ENCODE measurements at places on chromosomes 7 and 10. TPM values are rescaled to one million over a fixed set of nuclear protein-coding genes. Genes with fewer than 3 reads are reported as not detected.

The EXOC4 gene
- total RNA-seq = 136 TPM

The PIP gene
- 140 TPM for total RNA-seq

The PLEKHS1 gene
- total RNA-seq = 30.0 TPM

The TMEM229A gene
- not detected for total RNA-seq

The AKR1C2 gene
- total RNA-seq = 25.9 TPM

The BAIAP2L1 gene
- 8.5 TPM for total RNA-seq

The BMI1 gene
- 68.5 TPM for total RNA-seq

The CHCHD1 gene
- 37.0 TPM for total RNA-seq

DNA sequence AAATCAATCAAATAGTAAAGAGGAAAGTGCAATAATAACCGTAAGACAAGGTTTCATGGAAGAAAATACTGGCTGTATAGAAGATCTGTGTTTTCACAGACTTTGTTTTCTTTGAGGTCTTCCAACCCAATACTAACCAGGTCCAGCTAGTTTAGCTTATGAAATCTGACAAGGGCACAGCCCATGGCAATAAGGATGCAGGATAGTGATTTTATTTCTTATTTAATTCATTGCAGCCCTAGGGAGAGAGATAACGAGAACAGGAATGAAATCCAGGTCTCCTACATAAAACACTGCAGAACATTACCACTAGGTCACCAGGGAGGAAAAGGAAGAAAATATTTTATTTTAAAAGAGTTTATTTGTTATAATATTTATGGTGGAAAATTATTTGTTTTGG, 145.1 kb downstream of the DNAJC1 start:
- DNase-seq = no peak

DNA sequence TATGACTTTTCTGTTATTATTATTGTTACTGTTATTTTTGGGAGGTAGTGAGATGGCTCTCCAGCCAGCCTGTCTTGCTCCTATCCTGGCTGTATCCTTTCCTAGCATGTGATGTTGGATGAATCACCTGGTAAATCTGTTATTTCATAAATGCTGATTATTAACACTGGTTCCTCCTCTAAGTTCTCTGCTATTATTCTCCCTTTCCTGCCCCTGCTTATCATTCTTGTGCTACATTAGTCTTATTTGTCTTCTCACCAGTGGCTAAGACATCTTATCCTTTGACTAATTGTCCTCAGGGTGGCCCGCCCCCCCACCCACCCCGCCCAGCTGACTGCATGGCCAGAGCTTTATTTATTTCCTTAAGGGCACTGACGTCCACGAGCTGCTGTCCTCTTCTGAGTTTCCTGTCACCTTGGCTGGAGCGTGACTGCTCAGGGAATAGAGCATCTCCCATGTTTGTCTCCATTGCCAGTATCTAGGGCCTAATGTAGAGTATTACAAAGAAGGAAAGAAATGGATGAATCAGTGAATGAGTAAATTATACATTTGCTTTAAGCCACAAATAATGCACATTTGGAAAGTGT, 110.1 kb upstream of the KLF6 start:
- no peak for DNase-seq

DNA sequence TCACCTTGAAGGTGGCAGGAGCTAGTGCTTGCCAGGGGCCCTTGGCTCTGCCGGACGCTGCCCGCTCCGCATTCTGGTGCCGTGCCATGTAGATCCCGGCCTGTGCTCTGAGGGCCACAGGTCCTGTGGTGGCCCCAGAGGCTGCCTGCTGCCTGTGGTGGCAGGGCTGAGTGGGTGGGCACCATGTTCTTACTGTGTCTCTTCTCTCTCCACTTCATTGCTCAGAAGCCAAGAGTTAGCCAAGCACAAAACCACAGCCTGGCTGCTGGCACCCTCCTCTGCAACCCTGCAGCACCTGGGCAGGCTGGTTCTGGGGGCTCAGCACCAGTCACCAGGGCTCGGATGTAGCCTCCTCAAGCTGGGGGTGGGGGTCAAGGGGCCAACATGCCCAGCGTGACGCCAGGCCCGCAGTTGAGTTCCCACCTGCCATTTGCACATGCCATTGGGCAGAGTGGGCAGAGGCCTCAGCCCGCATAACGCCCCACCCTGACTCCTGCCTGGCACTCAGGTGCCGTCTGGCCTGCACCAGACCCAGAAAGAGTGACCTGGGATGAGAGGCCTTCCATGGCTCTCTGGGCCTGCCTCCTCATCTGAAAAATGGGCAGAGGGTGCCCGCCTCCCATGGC, 16.3 kb downstream of the ZMIZ1 start:
- DNase-seq = no peak

- DNase-seq = no peak
Measured at GRCh38 chr10:17216217-17216900, 11.7 kb upstream of the VIM start.

DNA sequence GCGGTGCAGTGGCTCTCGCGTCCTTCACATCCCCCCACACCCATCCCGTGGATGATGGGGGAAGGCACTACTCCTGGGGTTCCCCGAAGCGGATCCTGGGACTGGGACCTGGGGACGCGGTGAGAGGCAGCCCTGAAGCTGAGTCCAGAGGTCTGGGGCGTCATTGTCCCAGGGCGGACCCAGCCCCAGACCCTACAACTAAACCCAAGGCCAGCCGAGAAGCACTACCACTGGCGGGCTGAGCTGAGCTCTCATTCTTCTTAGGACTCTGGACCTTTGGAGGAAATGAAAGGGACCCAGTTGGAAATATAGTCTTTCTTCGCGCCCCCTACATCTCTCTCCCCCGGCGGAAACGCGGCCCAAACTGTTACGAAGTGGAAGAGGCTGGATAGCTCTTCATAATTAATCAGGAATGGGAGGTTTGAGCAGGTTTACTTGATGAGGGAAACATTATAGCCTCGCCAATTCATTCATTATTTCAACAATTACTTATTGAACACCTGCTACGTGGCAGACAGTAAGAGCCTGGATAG, 389 bp upstream of the FBXL15 start:
- no peak for DNase-seq

DNA sequence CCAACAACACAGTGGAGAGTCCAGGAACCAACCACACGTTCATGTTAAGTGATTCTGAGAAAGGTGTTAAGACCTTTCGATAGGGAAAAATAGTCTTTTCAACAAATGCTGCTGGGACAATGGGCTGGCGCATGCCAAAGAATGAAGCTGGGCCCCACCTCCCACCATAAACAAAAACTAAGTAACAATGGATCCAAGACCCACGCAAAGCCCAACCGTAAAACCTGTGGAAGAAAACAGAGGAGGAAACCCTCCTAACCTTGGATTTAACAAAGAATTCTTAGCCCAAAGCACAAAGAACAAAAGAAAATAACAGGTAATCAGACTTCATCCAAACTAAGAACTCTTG, 272.8 kb downstream of the ELFN1 start:
- DNase-seq = no peak

DNA sequence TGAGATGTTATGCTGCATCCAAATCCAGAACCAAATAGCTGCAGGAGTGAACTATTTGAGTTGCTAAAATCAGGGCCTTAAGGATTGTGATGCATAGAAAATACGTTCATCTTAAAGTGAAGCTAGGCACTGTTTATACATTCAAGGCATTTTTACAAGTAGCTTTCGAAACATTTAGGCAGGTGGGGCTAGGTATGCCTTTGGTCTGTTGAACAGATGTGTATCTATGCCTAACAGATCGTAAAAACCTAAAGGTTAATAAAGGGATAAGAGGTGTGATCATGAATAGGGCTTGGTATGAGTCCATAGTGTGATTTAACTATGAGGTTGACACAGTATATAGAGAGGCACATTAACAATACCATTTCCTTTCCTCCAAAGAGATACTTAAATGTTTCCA, 262.5 kb downstream of the SEMA3D start:
- no peak for DNase-seq

GRCh38 chr10:90306187-90306586, 551.7 kb downstream of the HTR7 start:
- DNase-seq = no peak

- no peak for DNase-seq
Measured at GRCh38 chr10:106506526-106507283, 657.8 kb downstream of the SORCS1 start.

GRCh38 chr7:70040970-70041766, 442.9 kb downstream of the AUTS2 start:
- no peak for DNase-seq

DNA sequence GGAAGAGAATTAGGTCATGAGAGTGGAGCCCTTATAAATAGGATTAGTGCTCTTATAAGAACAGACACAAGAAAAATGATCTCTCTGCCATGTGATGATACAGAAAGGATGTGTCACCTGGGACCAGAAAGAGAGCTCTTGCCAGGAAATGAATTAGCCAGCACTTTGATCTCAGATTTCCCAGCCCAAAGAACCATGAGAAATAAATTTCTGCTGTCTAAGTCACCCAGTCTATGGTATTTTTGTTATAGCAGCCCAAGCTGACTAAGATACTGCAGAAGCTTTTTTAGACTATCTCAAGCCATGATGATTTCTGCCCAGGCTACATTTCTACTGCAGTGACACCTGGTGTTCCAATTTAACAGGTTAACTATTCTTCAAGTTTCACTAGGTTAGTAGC, 84.8 kb downstream of the RSU1 start:
- no peak for DNase-seq

DNA sequence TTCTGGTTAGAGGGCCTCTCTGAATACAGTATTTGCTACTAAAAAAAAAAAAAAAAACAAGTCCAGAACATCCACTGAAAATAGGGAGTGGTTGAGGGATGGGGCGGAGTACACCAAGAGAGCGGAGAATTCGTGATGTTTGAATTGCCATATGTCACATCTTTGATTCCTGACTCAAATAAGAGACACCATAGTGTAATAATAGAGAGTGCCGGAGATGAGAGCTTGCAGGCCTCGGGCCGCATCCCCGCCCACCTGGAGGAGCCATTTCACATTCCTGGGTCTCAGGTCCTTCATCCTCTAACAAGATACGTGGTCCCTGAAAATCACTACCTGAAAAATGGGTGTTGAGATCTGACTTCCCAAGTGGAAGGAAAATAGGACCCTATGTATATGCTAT, 46.8 kb downstream of the KIAA1549 start:
- no peak for DNase-seq

- DNase-seq = no peak
Measured at GRCh38 chr10:121828045-121828444, 99.8 kb downstream of the ATE1 start.

DNA sequence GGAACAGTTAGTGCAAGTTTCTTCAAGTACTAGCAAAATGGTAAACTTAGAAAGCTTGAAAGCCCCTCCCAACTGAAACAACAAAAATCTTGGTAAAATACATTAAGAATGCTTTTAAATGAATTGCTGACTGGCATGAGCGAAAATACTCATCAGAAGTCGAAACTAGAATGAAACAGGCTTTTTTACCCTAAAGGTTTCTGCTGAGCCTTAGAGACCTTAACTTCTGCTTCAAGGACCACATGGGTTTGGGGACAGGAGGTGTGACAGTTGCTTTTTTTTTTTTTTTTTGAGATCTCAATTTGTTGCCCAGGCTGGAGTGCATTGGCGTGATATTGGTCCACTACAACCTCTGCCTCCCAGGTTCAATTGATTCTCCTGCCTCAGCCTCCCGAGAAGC, 100.3 kb downstream of the MTPAP start:
- no peak for DNase-seq

DNA sequence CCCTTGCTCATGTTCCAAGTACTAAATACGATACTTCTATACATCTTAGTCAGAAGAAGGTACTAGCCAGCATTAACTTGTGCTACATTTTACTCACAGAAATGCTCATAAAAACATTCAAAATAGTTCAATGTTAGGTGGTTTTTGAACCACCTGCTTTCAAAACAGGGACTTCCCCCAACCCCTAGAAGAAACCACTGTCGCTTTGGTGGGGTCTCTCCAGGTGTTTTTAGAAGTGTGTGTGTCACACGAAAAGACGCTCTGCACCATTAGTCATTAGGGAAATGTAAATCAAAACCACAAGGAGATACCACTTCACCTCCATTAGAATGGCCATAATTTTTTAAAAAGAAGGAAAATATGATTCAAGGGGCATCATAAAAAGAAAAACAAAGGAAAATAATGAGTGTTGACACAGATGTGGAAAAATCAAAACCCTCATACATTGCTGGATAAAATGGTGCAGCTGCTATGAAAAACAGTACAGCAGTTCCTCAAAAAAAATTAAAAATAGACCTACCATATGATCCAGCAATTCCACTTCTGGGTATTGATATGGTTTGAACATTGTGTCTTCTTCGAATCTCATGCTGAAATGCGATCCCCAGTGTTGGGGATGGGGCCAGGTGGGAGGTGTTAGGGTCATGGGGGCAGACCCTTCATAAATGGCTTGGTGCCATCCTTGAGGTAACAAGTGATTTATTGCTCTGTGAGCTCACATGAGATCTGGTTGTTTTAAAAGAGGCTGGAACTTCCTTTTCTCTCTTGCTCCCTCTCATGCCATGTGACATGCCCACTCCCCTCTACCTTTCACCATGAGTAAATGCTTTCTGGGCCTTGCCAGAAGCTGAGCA, 74.2 kb downstream of the MALSU1 start:
- DNase-seq = no peak

GRCh38 chr7:4072161-4072925, 609.8 kb upstream of the FOXK1 start:
- DNase-seq = no peak

DNA sequence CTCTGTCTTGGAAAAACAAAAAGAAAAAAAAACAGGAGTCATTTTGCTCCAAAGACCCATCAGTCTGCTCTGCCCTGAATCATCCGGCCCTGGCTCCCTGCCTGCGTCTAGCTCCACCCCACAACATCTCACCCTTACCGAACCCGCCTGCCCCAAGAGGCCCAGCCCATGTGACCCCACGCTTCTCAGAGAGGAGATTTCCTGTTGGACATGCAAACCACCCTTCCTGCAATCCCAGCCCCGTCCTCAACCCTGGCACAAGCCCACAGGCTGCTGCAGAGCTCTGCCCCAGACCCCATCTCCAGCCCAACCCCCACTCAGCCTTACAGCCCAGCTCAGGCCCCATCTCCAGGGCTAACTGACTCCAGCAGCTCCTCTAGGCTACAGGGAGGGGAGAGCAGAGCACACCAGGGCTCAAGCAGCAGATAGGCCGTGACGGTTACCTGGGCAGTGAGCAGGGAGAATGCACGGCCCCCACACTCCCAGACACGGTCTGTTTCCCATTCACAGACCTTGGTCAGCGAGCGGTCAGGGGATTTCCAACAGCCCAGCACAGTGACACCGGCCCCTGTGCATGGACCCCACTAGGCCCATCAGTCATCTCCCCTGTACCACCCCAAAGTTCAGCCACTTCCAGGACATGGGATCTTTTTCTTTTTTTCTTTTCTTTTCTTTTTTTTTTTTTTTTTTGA, 69.9 kb upstream of the GTF2I start:
- DNase-seq = peak; percentile 77

- no peak for DNase-seq
Measured at GRCh38 chr10:28312572-28312971, 9.7 kb upstream of the MPP7 start.

All from breast epithelium (tissue), 4 donors.